Activated T-helper 1 cell treated with anti-CD3 and anti-CD28 coated beads, Interleukin-2, amount 50 U/mL, for 16 hours (primary cell): ENCODE measurements at places on chromosomes 11 and 22.
A peak's percentile ranks its signal among the peaks of the same experiment; 100 is the strongest.

- DNase-seq: no peak
Observed at GRCh38 chr11:86926975-86927374, 28.2 kb downstream of the FZD4 start.

DNA sequence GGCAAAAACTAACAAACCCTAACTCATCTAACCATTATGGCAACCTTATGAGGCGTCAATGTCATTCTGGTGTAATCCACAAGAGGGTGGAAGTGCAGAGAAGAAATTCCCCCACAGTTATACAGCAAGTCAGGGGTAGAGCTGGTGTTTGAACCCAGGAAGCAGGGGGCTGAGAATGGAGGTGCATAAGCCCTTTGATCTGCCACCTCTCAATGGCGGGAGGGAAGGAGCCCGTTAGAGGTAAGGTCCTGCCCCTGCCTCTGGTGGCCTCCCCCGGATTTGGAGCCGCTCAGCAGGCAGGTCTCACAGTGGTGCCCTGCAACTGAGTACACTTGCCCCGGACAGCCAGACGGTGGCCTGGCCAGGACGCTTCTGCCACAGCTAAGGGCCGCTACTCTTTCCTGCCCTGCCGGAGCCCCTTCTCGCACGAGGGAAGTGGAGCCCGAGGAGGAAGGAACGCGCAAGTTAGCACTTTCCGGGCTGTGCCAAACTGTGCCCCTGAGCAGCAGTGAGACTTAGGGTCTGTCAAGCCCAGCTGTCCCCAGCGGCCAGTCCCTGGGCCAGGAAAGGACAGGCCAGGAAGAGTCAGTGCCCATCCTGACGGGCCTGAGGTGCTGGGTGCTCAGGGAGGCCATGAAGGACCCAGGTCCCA lies 1.1 kb downstream of the FXYD2 start:
- no peak for DNase-seq

DNA sequence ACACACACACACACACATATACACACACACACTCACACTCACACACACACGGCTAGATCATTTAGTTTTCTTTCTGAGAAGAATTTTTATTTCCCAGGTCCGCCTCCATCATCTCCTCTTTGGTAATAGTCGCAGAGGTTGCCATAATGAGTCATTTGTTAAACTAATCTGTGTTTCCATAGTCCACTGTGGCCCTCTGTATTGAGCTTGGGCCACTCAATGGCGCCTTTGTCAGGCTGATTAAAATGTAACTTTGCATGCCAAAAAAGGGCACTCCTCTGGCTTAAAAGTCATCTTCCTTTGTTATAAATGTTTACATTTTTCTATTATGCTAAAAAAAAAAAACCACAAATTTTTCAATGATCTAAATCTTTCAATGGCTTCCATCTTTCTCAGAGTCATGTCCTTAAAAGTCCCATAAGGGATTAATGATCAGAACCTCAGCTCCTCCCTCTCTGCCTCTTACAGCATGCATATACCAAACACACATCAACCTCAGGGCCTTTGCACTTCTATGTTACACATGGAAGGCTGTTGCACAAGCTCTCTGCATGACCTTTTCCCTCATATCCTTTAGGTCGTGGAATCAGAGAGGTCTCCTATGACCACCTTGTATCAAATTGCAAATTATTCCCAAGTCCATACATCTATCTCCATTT lies 35.3 kb downstream of the EHF start:
- no peak for DNase-seq

GRCh38 chr11:13318498-13319295 lies 41.1 kb downstream of the BMAL1 start:
- DNase-seq: no peak

DNA sequence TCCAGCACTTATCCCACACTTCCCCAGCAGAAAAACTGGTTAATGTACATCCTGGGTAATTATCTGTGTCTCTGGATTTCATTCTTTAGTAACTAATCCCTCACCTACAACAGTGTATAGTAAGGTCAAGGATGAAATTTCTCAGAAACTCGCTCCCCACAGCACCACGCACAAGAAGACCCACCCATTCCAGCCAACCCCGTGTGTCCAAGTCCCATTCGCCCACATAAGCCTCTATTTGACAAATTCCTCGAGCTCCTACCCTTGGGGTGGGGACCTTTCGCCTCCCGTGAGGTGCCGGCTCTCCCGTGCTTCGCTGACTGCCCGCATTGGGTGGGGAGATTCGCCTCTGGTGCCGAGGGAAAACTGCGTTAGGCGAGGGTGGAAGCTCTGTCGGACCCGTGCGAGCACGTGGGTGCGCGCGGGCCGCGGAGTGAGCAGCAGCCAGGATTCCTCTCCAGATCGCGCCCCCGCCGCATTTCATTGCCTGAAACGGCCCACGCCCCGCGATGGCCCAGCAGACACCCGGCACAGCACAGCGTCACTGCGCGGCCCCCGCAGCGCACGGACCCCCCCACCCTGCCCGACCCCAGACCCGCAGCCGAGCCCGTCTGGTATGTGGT lies 866 bp downstream of the EXPH5 start:
- DNase-seq: peak; percentile 9

DNA sequence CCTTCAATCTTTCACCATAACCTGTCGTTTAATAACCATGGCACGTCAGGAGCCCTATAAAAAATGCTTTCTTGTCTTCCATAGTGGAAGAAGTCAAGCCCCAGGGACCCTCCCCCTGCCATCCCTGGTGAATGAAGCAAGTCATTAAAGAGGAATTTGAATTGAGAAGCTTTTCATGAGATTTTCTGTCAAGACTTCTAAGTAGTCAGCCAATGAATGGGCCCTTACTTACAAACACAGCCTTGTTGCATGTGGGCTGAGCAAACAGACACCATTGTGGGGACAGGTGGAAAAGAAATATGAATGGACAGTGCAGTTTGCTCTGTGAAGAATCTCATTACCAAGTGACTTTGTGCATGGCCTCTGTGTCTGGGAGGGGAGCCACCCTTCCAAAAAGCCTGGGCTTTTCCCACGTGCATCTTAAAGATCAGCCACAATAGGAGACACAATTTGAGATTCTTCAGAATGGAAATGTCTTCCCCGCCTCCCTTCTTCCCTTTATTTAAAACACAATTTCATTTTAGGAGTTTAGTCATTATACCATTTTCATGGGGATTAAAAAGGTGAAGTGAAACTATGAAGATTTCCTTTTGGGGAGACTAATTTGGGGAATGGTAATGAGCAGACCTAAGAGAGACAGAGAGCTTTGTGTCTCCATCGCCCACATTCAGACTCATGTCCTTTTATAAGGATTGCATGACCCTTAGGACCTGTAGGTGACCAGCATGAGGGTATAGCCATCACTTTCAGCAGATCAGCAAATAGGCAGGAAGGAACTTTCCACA lies 152.0 kb downstream of the LRRC4C start:
- DNase-seq: no peak

GRCh38 chr11:38302564-38302963 lies 1704.5 kb upstream of the RAG2 start:
- no peak for DNase-seq

DNA sequence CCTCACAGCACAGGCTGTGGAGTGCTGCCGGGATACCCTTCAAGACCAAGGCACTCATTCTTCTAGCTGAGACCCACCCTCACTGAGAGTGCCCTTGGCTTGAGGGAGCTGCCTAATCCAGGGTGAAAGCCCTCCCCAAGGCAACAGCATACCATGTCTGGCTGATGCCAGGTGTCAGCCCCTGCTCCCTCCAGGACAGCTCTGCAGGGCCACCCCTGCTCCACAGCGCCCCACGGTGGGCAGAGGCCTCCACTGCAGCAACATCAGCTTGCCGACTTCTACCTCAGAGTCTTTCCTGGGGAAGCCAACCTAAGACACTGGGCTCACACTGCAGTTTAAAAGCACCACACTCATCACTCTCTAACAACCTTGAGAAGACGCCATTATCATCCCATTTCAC lies 29.0 kb downstream of the TTLL1 start:
- no peak for DNase-seq

GRCh38 chr22:31490496-31490925 lies 869 bp upstream of the EIF4ENIF1 start:
- DNase-seq: peak; percentile 33

GRCh38 chr22:50674130-50674500 lies 1.5 kb downstream of the SHANK3 start:
- no peak for DNase-seq

DNA sequence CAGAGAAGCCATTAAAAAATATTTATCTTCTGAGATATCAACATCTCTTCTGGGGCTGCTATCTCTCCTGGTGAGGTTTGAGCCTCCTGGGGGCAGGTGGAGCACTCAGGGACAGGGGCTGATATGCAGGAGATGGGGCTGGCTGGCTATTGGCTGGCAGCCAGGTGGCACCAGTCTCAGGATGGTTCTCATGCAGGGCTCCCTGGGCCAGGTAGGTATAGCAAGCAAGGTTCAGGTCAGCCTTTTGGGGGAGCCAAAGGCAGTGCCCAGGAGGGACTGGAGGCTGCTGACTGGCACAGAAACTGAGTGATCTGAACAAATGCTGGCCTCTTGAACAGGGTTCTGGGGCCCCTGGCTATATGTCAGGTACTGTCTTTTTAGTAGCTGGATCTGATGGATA lies 29.7 kb upstream of the EMSY start:
- DNase-seq: no peak

DNA sequence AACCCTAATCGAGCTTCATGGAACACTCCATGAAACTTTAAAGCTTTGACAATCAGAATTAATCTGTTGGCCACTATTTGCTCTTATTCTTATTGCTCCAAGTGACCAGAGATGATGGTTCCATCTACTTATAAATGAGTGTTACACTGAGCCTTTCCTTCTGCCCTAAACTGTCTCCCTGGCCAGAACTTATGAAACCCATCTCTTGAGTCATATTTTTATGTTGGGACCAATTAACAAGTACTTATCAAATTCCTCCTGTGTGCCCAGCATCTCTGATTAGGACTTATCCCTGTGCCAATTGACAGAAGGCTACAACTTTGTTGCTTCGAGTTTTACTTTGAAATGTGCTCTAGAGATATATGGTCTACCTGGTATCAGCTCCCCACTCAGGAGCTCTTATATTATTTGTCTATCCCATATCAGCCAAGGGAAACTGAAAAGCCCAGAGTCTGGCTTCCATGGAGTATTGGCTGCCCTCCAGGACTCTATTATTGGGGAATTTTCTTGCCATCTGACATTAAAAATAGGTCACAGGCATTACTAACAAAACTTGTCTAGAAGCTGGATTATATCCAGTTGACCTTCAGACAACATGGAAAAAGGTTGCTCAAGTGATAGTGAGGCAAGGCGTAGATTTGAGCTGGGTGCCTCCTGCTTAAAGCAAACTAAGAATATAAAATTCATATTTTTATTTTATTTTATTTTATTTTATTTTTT lies 8.8 kb downstream of the KREMEN1 start:
- no peak for DNase-seq

GRCh38 chr11:74646954-74647353 lies 54.6 kb downstream of the POLD3 start:
- no peak for DNase-seq

- no peak for DNase-seq
Observed at GRCh38 chr11:98036810-98037209, 983.9 kb upstream of the CNTN5 start.

GRCh38 chr11:19660076-19660475 lies 52.6 kb upstream of the NAV2 start:
- DNase-seq: no peak

DNA sequence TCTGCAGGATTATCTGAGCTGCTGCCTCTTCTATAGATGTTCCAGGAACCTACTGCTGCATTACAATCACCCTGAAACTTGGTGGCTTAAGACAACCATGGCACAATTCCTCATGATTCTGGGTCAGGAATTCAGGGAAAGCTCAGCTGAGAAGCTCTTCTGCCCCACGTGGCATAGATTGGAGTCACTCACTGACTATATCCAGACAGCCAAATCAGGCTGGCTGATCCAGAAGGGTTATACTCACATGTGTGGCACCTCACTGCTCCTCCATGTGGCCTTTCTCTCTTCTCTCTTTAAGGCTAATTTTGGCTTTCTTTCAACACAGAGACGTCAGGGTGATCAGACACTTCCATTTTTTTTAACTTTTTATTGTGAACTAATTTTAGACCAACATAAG lies 125.5 kb downstream of the BBOX1 start:
- no peak for DNase-seq

GRCh38 chr11:93525601-93526345 lies 17.4 kb downstream of the SMCO4 start:
- DNase-seq: no peak

DNA sequence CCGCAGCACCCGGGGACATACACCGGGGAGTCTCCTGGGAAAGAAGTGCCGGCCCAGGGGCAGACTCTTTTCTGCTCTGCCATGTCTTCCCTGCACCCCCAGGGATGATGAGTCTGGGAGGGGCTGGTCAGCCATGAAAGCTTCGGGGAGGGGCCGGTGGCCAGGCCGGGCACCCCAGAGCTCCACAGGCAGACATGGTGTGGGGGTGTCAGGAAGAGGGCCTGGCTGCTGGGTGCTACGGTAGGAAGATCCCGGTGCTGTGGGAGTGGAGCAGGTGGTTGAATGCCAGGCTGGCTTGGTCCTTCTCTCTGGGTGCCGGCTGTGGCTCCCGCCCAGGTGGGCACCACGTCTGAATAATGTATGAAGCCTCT lies 17.4 kb downstream of the LSP1 start:
- no peak for DNase-seq

GRCh38 chr11:35717043-35717442 lies 54.5 kb downstream of the TRIM44 start:
- no peak for DNase-seq

GRCh38 chr11:120173019-120173705 lies 35.2 kb upstream of the TRIM29 start:
- DNase-seq: no peak

DNA sequence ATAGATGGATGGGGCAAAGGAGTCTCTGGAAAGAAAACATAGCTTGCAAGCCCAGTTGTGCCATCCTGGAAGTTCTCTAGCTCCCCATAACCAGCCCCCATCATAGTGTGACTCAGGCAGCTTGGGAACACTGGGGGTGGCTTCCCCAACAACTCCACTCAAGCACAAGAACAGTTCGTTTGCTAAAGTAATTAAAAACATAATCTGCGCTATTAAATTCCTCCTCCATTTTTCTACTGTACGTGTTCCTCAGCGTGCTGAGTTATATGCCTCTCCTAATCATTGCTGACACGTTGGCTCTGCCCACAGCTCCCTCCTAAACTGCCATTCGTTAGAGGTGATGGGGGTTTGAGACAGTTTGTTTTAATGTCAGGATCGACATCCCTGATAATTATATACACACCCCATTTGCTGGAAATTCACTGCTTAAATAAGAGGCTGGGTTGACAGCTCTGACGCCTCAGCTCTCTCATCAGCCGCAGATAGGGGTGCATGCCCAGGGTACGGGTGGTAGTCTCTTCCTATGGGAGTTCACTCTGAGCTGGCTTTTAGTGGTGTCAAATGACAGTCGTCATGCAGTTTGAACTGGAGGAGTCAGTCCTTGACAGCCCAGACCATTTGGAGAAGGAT lies 59.5 kb upstream of the SEZ6L start:
- no peak for DNase-seq
